ENCODE measurements at places on chromosomes 7 and 10.

DNA sequence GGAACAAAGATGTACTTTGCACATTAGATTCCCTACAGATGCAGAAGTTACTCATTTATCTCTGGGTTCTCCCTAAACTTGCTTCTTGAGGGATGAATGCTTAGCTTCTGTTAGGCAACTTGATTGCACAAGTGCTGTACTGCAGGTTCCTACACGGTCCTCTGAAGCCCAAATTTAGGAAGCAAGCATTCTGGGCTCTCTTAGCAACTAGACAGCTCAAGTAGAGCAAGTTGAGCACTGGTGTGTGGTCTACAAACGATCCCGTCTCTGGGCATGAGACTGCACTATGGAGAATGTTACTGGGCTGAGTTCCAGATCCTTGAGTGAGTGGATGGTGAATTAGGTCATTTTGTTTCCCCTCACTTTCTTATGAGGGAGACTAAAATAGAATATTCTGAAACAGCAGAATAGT, 14.3 kb downstream of the SEMA3D start:
- no peak for DNase-seq

DNA sequence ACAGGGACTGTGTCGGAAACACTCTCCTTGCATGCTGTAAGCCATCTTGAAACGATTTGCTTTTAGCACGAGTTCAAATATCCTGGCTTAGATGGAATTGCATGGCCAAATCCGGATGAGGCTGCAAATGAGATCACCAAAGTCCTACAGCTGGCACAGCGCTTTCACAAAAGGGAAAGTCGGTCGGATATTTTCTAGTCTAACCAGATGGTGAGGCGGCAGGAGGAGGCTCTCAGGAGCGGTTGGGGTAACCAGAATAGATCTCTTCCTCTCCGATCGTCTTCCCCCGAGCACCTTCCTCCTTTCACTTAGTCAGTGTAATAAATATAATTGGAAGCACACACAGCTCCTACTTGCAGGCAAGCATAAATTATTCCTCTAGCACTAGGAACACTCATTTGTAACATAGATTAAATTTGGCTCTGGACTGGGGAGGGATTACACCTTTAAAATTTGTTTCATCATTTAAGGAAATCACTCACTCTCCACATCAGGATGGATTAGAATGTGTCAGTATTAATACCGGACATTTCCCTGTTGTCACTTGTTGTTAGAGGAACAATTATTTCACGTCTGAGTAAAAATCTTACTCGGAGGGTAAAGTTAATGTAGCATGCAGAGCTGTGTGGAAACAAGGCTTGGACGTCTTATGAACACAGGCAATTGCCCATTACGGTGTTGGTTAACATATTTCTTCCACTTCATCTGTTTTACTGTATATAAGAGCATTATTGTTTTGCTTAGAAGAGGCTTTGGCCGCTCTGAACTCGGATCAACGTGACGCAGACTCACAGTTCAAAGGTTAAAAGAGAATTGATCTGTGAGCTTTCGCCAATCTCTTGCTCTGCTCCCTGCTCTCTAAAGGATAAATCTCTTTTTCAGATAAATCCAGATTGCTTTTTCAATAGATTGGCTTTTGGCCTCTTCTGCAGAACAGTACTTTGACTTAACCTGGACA, 857.9 kb downstream of the TYW1 start:
- DNase-seq = peak; percentile 10

DNA sequence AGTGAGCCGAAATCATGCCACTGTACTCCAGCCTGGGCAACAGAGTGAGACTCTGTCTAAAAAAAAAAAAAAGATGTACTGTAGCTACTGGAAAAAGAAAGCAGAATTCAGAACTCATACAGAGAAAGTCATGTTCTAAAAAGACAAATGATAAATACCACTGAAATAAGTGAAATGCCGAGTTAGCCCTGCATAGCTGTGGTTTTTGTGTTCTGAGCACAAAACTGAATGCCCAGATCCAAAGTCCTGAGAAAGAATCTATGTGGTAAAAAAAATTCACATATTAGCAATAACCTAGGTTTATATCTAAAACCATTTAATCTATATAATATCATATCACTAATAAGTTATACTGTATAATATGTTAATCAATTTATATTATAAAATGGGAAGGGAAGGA, 29.3 kb upstream of the HECW1 start:
- DNase-seq = no peak

DNA sequence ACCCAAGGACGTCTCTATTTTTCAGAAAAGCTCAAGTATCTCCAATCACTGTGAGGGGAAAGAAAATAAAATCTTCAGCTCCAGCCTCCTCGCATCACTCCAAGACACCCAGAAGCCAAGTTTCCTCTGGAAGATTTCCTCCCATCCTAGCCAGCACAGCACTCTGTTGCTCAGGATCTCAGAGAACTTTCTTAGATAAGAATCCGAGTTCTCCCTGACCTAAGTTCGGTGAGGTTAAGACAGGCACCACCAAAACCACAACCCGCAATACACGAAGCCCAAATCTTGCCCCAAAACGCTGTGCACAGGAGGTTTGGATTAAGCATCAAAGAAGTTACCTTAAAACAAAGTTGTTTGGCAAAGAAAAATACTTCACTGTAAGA, 4.2 kb downstream of the FAM53B start:
- no peak for DNase-seq

DNA sequence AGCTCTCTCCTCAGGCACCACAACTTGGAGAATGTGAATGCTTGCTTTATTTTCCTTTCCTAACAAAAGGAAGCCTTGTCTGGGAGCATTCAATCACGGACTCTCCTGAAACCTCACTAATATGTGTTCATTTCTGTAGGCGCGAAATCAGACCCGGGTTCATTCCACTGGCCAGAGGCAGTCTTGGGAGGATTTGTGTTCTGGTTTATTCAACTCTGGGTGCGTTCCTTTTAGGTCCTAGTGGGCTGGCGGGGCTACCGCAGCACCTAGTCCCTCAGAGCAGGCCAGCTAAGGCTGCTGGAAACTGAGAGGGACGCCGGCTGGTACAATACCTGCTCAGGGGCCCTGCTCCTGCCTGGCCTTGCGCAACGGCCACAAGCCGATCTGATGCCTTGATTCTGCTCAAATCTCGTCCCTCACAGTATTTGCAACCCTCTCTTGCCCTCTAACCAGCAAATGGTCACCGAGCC, 7.5 kb downstream of the HOXA4 start:
- peak; percentile 55 for DNase-seq

DNA sequence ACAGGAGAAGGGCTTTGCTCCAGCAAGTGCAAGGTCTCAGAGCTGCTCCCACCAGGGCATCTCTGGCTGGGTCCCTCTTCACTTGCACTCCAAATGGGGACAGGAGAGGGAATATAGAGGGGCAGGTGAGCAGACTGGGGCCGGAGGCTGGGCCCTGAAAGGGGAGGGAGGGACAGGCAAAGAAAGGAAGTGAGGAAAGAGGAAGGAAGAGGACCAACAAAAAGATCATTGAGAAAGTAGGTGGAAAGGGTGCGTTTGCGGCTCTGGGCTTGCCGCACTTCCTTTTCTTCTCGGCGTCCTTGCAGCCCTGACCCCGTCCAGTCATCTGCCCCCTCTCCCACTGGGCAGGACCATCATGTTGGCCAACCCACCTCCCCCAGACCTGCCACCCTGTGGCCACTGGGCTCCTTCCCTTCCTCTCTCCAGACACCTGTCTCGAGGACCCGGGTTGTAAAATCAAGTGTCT, 14.0 kb downstream of the ITPRIP start:
- DNase-seq = no peak

GRCh38 chr10:75033399-75034130, 77.9 kb upstream of the SAMD8 start:
- DNase-seq = no peak

GRCh38 chr7:23017309-23017708, 3.4 kb upstream of the HYCC1 start:
- DNase-seq = no peak

- no peak for DNase-seq
These were observed 913 bp downstream of the ADCYAP1R1 start for GRCh38 chr7:31052841-31053601.

- no peak for DNase-seq
These were observed 2.8 kb downstream of the TAS2R41 start for GRCh38 chr7:143480501-143480900.

- DNase-seq = no peak
These were observed 106.5 kb upstream of the ANLN start for GRCh38 chr7:36283181-36283580.

GRCh38 chr7:80932536-80932935, 13.7 kb upstream of the SEMA3C start:
- no peak for DNase-seq

DNA sequence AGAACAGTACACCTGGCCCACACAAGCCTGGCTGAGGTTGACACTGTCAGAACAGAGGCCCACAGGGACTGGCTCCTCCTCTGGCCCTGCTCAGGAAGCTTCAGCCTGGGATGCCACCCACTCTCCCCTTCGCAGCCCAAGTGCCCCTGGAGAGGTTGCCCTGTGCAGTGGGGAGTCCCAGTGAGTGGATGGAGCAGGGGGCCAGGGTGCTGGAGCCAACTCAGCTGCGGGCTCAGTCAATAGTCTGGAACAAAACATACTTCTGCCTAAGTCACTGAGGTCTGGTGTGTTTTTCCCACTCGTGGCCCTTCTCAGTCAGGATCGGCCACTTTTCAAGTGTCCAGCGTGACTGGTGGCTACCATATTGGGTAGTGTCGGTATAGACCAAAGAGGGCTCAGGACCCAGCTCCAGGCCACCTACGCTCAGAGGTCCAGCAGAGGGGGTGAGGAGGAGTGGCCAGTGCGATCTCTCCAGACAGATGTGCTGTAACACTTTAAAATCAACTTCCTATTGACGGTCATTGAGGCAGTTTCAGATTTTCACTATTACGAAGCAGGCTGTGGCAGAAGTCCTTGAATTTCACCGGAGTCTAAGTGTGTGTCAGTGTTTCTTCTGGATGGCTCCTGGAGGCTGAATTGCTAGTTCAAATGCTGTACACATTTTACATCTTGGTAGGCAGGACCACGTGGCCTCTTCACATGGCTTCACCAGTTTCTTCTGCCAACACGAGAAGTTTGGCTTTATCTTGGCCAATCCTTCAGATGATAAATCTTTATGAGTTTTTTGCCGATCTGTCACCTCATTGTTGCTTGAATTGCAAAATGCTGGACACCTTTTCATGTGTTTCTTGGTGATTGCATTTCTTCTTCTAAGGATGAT, 994 bp upstream of the GCK start:
- DNase-seq = no peak

GRCh38 chr7:98223898-98224700, 12.9 kb downstream of the BHLHA15 start:
- no peak for DNase-seq

DNA sequence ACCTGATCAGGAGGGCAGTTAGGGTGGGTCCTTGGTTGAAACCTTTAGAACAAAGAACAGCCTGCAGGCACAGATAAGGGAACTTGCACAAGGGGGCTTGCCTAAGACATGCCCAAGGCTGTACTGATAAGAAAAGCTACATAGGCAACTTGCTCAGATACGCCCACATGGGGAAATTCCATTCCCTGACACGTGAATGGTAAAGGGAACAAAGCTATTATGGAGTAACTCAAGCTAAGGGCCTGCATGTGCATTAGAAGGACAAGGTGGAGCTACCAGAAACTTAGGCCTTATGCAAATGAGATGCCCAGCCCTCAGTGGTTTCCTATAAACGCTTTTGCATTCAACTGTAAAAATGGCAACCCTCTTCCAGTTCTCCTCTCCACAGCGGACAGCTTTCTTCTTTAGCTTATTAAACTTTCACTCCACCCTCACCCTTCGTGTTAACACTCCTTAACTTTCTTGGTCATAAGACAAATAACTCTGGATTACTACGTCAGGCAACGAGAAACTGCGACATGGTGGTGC, 1192.1 kb upstream of the CELF2 start:
- no peak for DNase-seq

- no peak for DNase-seq
These were observed 324.1 kb downstream of the PHF14 start for GRCh38 chr7:11297764-11298163.

GRCh38 chr10:95560278-95561176, 644 bp downstream of the SORBS1 start:
- DNase-seq = peak; percentile 33

DNA sequence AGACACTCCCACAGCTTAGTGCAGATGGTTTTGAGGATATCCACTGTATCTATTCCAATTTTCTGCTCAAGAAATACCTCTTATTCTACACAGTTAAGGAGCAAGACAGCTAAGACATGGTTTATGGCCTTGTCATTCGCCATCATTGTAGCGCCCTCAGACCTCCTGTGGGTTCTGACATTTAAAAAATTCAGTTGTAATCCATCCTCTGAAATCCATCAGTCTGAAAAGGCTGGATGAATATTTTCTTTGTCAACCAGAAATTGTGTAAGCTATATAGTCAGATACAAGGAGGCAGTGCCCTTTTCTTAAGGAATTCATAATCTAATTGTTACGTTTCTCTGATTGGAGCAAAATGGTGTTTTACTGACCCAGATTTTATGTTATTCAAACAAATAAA, 353.6 kb downstream of the GALNT17 start:
- DNase-seq = no peak

- DNase-seq = no peak
These were observed 94.3 kb downstream of the THSD7A start for GRCh38 chr7:11737723-11738122.

DNA sequence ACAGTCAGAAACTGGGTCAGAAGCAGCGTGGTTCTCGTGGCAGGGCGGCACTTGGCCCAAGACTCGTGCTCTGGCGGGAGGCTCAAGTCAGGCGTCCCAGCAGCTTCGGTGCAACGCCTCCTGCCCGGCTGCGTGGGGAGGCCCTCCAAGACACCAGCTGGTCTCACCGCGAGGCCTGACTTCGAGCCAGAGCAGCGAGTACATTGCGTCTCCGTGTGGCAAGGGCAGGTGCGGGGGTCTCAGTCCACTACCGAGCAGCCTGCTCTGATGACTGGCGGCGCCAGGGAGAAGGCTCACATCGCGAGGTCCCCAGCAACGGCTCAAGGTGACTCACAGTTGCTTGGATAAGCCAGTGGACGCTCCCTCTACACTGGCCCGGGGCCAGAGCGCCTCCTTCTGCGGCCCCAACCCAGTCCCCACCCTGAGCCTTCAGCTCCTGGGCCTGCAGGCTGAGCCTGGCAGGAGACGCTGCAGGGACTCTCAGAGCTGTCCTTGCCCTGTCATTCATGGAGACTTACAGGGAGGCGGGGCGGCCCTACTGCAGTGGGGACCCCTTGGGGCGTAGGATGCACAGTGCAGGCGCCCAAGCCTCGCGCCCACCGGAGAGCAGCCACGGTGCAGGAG, 41.9 kb upstream of the PRKAR1B start:
- DNase-seq = peak; percentile 92

GRCh38 chr10:79390551-79391229, 43.4 kb downstream of the PPIF start:
- no peak for DNase-seq

DNA sequence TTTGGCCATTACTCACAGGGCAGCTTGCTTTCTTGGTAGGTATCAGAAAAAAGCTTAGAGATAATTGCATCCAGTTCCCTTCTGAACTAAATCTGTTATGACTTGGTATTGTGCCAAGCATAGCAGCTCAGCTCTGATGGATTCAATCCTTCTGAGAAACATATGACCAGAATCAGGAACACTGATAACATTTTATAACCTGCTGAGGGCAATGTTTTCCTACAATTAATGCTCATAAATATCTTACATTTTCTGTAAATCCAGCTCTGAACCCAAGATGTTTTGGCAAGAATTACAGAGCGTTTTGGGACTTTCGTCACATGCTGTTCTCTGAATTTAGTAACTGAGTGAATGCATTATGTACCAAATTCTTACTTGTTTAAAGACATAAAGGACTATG, 167.8 kb downstream of the KIF20B start:
- no peak for DNase-seq

All from Caki2 (cell line).